Mucosa of descending colon (tissue), 3 donors: ENCODE measurements at places on chromosomes 12 and 14.

- no peak for DNase-seq
Measured at GRCh38 chr14:23174296-23175184, 8.9 kb downstream of the SLC7A8 start.

DNA sequence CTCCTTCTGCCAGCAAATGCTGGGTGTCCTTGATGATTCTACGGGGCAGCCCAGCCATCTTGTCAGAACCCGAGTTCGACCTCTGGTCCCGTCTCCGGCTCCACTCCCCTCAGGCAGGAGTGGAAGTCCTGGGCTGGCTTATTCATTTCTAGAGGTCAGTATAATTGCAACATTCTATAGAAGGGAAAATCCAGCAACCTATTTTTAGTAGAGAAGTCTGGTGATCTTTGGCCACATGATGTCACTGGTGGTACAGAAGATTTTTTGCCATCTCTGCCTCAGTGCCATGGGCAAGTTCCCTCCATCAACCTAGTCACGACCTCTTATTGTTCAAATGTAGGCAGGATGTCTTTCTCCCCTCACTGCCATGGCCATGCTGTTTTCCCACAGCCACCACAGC, 22.4 kb downstream of the OR10G2 start:
- DNase-seq: no peak

DNA sequence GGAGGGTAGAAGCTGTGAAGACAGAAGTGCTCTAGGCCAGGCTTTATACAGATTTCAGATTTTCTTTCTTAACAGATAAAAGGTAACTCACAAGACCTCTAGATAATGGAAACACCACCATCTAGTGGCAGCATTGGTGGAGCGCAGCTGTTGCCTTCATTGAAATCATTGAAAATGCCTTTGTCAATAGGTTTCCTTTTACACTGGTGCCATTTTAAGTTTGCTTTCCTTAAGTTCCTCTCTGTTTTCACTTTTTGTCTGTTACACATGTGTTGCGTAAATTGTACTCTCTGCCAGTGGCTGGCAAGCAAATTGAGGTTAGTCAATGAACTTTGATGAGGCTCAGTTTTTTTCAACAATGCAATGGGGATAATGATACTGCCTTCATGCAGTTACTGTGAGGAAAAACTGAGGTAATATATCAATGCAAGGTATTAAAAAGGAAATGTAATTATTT, 31.1 kb downstream of the ALDH1L2 start:
- no peak for DNase-seq

DNA sequence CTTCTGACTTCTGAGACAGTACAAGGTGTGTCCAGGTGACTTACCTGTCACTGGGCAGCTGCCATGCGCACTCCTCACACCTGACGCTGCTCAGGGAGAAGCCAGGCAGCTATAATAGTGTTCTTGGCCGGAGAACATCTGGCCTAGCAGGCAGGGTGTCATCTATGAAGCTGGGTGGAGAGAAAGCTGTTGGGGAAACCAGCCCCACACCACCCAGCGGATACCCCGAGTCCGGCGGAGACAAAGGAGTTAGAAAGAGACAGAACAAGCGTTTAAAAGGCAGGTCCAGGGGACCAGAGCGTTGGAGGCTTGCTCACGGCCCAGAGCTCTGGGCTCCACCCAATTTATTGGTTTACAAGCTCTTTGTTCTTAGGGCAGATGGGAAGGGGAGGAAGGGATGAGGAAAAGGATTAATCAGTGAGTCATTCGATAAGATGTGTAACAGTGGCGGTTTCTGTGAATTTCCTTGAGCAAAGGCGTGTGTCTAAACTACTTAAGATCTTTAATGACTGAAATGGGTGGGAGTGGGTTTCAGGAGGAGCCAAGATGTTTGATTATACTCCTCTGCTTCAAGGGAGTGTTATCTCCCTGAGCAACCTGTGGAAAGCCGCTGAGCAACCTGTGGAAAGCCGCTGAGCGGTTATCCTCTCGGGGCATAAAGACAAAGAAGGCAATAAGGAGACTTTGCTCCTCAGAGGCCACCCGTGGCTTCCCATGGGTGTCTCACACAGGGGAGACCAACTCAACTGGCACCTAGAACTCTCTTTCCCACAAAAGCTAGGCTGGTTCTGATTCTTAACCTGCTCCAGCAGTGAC, at the start of gene GALNT8:
Gene GALNT8 (plus strand): TSS at position 580 of the 816 bp plus-strand sequence. CDS start 278 bp downstream, outside the sequence.
- DNase-seq: peak; percentile 73

GRCh38 chr12:54439096-54439495, 20.0 kb upstream of the ITGA5 start:
- DNase-seq: no peak

DNA sequence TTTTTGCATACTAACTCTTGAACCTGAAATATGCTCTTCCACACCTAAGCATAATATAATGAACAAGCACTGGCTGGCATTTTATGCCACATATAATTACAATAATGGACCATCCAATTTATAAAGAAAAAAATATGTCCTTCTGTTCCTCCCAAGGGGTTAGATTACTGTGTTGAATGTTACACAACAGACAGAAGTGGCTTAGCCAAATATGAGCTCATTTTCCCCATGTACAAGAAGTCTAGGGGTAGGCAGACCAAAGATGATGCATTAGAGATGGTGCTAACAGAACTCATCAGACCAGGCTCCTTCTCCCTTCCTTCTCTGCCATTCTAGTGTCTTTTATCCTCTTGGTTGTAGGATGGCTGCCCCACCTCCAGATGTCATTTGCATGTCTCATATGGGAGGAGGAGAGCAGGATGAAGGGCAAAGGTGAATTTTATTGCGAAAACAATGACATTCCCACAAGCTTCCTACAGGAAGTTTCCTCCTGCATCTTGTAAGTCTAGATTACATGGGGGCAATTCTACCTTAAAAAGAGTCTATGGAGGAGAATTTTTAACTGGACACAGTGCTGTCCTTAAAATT, 43.9 kb upstream of the SLC2A13 start:
- DNase-seq: no peak

- no peak for DNase-seq
Measured at GRCh38 chr14:99179946-99180345, 92.1 kb downstream of the BCL11B start.

DNA sequence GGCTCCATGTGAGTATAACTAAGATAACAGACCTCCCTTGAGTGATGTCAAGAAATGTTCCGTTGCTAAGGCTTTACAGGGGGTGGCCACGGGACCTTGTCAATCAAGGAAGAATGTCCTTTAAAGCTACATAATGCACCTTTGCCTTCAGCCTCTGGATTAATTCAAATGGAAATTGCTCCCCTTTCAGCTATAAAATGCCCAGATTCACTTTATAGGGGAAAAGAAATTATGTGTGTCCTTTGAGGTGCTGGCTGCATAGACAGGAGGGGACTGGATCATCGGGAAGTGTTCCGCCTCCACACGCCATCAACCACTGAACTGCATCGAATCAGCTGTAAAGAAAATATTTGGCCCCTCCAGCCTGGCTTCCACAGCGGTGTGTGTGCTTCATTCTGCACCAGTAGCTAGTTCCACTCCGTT, 415.4 kb downstream of the DPF3 start:
- DNase-seq: no peak

- no peak for DNase-seq
Measured at GRCh38 chr14:27366596-27366995, 768.8 kb upstream of the NOVA1 start.

- DNase-seq: peak; percentile 58
Measured at GRCh38 chr14:98931911-98932310, 340.1 kb downstream of the BCL11B start.

GRCh38 chr14:22579236-22579635, 9.8 kb downstream of the DAD1 start:
- DNase-seq: no peak

- no peak for DNase-seq
Measured at GRCh38 chr14:44928793-44929192, 33.0 kb downstream of the KLHL28 start.

DNA sequence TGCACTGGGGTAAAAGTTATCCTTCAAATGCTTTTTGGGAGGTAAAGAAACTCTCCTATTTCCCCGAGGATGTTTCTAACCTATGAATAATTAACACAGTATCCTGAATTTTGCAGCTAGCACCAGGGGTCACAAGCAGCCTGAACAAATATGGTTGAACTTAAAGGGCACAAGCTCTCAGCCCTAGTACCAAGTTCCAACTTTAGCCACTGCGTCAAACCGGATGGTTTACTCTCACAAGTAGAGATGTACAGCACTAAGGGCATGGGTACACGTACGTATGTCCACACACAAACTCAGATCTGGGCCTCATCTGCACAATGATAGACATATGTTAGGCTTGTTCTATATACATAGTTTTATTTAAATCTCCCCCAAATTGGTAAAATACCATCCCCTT, 4.7 kb downstream of the CCDC88C start:
- no peak for DNase-seq

DNA sequence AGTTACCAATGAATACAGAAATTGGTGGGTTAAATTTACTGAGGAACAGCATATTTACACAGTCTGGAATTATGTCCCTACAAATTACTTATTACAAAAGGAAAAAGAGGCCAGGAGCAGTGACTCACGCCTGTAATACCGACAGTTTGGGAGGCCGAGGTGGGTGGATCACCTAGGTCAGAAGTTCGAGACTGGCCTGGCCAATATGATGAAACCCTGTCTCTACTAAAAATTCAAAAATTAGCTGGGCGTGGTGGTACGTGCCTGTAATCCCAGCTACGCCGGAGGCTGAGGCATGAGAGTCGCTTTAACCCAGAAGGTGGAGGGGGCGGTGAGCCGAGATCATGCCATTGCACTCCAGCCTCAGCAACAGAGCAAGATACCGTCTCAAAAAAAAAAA, 52.6 kb downstream of the HECTD1 start:
- DNase-seq: no peak

- DNase-seq: no peak
Measured at GRCh38 chr12:108356835-108357806, 18.0 kb upstream of the CMKLR1 start.

GRCh38 chr12:26810330-26810729, 22.7 kb downstream of the ITPR2 start:
- no peak for DNase-seq

GRCh38 chr14:89736881-89737280, 217.6 kb downstream of the EFCAB11 start:
- no peak for DNase-seq

DNA sequence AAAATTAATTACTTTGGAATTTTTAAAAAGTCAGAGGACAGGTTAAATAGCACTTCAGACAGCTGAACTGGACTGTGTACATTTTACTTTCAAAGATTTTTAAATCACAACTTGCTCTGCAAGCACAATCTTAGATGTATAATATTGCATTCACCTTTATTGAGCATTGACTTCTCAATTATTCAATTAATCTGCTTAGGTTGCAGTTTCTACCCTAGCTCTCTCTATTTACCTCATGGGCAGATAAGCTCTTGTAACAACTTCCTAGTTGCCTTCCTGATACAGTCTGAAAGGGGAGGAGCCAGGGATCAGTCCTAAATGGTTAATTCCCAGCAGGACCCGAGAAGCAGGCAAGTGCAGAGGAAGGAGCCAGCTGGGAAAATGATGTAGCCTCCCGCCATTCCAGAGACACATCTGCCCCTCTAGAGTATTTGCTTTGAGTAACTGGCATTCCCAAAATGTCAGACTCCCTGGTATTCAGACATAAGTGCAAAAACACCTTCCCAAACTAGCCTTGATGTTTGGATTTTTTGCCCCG, 302.8 kb downstream of the GALC start:
- no peak for DNase-seq

GRCh38 chr12:108332791-108333382, 6.2 kb downstream of the CMKLR1 start:
- no peak for DNase-seq
